ENCODE measurements at places on chromosomes 6 and 20. TPM values are rescaled to one million over a fixed set of nuclear protein-coding genes. Genes with fewer than 3 reads are reported as not detected.
A peak's percentile ranks its signal among the peaks of the same experiment; 100 is the strongest.

- no peak overlapping the region for H3K4me3 ChIP-seq
- no peaks in the 10 kb centered on the region for H3K27me3 ChIP-seq
- peaks cover 35% of the 10 kb centered on the region for H3K4me1 ChIP-seq
- H3K36me3 ChIP-seq = no peaks in the 10 kb centered on the region
Measured at GRCh38 chr20:51118216-51118615, 95.3 kb upstream of the KCNG1 start.

GRCh38 chr6:149336609-149336928 is 19.1 kb downstream of the TAB2 start:
- peak overlapping the region; percentile 64 for H3K27ac ChIP-seq
- DNase-seq = peak; percentile 12
- peaks cover 70% of the 10 kb centered on the region for H3K4me1 ChIP-seq
- no peak overlapping the region for H3K4me3 ChIP-seq
- no peaks in the 10 kb centered on the region for H3K36me3 ChIP-seq

DNA sequence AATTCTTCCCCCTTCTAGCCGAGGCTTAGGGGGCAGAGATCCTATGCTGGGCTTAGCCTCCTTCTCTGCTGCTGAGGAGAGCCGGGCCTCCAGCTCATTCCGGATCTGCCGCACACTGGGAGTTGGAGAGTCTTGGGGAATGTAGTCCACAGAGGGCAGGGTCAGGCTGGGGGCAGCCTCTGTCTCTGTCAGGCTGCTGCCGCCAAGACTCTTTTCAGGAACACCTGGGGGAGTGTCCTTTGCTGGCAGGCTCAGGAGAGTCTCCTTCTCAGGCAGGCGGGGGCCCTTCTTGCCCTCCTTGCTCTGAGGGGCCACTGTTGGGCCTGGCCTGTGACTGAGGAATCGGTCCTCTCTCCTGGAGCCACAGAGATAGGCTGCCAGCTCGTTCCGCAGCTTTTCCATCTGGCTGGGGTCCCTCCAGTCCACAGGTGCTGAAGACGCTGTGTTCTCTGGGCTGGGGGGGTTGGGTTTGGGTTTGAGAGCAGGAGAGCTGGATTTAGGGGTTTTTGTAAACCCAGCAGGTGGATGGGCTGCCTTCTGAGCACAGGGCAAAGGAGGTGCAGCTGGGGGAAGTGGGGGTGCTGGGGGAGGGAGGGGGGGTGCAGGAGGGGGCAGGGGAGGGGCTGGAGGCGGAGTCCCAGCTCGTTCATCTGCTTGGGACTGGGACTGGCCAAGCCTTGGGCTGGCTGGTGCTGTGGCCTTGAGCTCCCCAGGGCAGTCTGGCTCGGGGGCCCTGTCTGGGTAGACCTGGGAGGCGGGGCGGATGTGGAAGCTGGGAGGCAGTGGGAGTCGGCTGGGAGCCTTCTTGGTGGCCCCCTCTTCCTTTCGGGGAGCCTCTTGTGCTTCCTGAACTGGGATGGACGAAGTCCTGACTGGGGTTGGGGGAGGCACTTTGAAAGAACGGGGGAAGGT is 36.1 kb downstream of the C6orf132 start:
- H3K27me3 ChIP-seq = no peaks in the 10 kb centered on the region
- no peak overlapping the region for H3K4me3 ChIP-seq
- no peak for DNase-seq
- peaks cover 8% of the 10 kb centered on the region for H3K4me1 ChIP-seq
- peaks cover 11% of the 10 kb centered on the region for H3K36me3 ChIP-seq

GRCh38 chr6:45609141-45609638 is 231.5 kb upstream of the SUPT3H start:
- peaks cover 42% of the 10 kb centered on the region for H3K4me1 ChIP-seq
- H3K27ac ChIP-seq = peak overlapping the region; percentile 99
- no peaks in the 10 kb centered on the region for H3K27me3 ChIP-seq
- H3K36me3 ChIP-seq = no peaks in the 10 kb centered on the region
- H3K4me3 ChIP-seq = no peak overlapping the region
- DNase-seq = no peak

DNA sequence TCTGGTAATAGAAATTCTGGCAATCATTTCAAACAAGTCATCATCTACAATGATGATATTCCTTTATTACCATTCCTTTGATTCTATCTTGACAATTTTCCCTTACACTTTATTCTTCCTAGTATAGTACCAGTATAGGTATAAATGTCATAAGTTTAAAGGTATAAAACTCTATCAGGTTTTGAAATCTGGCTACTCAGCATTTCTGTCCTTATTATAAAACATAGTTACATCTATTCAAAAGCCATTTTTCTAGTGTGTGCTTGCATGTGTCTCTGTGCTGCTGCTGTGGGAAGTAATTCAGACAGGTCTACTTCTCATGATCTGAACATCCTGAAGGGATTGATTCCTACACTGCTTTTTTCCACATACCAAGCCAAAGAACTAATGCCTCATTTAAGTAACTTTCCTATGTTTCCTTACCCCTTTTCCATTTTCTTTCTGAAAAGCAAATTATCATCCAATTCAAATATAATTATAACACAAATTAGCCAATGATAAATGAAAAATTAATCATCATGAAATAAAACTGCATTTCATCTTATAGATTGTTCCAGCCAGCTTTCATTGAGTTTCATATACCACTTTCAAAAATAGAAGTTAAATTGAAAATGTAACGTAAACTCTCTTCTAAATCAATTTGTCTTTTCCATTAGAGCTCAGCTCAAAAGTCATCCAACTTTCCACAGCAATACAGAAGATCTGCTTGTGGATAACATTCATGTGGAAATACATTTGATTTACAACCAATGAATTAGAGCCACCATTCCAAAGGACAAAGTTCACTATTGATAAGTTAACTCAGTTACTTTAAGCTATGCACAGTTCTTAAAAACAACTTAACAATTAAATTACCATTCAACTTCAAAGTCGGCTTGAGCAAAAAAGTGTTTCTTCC is 35.9 kb downstream of the COL12A1 start:
- H3K27ac ChIP-seq = no peak overlapping the region
- no peak overlapping the region for H3K4me3 ChIP-seq

DNA sequence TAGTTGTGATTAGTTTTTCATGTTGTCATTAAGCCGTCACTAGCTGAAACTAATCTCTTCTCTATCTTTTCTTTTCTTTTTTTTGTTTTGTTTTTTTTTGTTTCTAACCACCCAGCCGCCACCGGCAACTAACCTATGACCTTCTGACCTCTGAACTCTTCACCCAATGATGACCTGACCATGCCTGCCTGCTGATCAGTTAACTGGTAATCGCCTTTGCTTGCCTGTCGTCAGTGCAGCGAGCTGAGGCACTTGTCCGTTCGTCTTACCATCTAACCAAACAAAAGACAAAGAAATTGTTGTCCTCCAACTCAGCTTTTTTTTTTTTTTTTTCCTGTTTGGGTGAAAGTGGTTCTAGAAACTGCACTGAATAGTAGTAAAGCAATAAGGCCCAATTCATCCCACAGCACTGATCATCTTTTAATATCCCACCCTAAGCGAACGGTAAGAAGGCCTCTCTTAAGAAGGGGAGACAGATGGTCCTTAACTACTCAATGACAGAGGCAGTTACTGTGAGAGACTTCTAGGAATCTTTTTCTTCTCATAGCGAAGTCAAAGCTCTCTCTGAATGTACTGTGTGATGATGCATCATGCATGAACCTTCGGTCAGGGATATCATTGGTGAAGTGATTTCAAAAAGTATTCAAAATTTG is 156.2 kb downstream of the QKI start:
- H3K4me1 ChIP-seq = no peaks in the 10 kb centered on the region
- DNase-seq = no peak
- H3K27me3 ChIP-seq = no peaks in the 10 kb centered on the region
- H3K27ac ChIP-seq = no peak overlapping the region
- peaks cover 14% of the 10 kb centered on the region for H3K36me3 ChIP-seq
- no peak overlapping the region for H3K4me3 ChIP-seq

- peak; percentile 37 for DNase-seq
- peaks cover 29% of the 10 kb centered on the region for H3K4me1 ChIP-seq
- no peak overlapping the region for H3K27ac ChIP-seq
- no peak overlapping the region for H3K4me3 ChIP-seq
Measured at GRCh38 chr6:31720196-31720770, 1.3 kb downstream of the LY6G6C start.

- no peak overlapping the region for H3K27ac ChIP-seq
- no peak overlapping the region for H3K4me3 ChIP-seq
- no peak for DNase-seq
- H3K4me1 ChIP-seq = peaks cover 7% of the 10 kb centered on the region
- H3K27me3 ChIP-seq = no peaks in the 10 kb centered on the region
Measured at GRCh38 chr20:51526106-51526470, 16.4 kb downstream of the NFATC2 start.

- no peak for DNase-seq
- H3K36me3 ChIP-seq = no peaks in the 10 kb centered on the region
- H3K4me1 ChIP-seq = no peaks in the 10 kb centered on the region
- H3K27ac ChIP-seq = no peak within 1 kb of the TSS
Measured at GRCh38 chr6:137494281-137494987, at the start of gene OLIG3. Gene OLIG3, minus strand, starts transcription at chr6:137494394. Its CDS starts 224 bp downstream, at chr6:137494170.

- H3K4me1 ChIP-seq = peaks cover 6% of the 10 kb centered on the region
- no peaks in the 10 kb centered on the region for H3K36me3 ChIP-seq
- no peak overlapping the region for H3K4me3 ChIP-seq
- no peaks in the 10 kb centered on the region for H3K27me3 ChIP-seq
- peak; percentile 69 for DNase-seq
Measured at GRCh38 chr6:150667977-150668716, 68.5 kb downstream of the PLEKHG1 start.

GRCh38 chr6:135163440-135163738 is 17.7 kb upstream of the MYB start:
- no peak overlapping the region for H3K4me3 ChIP-seq
- H3K4me1 ChIP-seq = no peaks in the 10 kb centered on the region
- H3K27me3 ChIP-seq = no peaks in the 10 kb centered on the region
- H3K27ac ChIP-seq = no peak overlapping the region

DNA sequence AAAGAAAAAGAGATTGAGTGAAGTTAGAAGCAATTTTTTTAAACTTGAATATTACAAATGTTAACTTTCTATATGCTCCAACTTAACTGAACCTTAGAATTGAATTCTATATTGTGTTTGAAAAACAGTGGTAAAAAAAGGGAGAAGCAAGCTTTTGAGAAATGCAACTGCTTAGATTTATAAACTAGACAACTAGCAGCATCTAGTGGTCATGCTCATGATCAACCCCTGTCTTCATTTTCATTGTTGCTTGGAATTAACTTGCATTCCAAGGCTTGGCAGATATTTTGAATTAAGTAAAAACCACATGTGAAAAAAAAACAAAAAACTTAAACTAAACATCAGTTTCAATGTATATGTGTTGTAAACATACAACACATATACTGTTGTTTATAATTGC is 113.1 kb downstream of the C6orf58 start:
- H3K36me3 ChIP-seq = no peaks in the 10 kb centered on the region
- DNase-seq = peak; percentile 40
- no peak overlapping the region for H3K27ac ChIP-seq
- H3K4me3 ChIP-seq = no peak overlapping the region
- H3K27me3 ChIP-seq = no peaks in the 10 kb centered on the region
- H3K4me1 ChIP-seq = no peaks in the 10 kb centered on the region

RBM24 gene
- total RNA-seq = 2.0 TPM

TRIM31 gene
- 0.11 TPM for total RNA-seq

BPIFB4 gene
- not detected for total RNA-seq

CST4 gene
- total RNA-seq = 0.98 TPM

NR2E1 gene
- not detected for total RNA-seq

CRISP3 gene
- not detected for total RNA-seq

SLC22A1 gene
- total RNA-seq = 10.2 TPM

CST7 gene
- total RNA-seq = not detected

Data from PC-3 (cell line).